Left cardiac atrium (tissue), 4 donors: ENCODE measurements at places on chromosomes 1 and 21. TPM values are rescaled to one million over a fixed set of nuclear protein-coding genes. Genes with fewer than 3 reads are reported as not detected.

DNA sequence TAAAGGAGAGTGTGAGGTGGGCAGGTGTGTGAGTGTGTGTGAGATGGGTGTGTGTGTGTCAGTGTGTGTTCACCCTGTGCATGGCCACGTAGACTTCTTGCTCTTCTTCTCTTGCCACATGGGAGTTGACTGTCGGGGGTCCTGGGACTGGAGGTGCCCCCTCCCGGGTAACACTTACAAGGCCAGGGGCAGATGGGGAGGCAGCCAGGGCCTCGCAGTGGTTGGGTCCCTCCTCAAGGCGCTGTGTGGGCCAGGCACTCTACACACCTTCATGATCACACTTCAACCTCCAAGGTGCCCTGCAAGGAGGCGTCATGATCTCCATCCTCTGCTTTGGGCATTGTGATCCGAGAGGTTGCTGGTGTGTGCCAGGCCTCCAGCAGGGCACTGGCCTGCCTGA lies 2.3 kb downstream of the PLA2G2F start:
- DNase-seq = no peak

DNA sequence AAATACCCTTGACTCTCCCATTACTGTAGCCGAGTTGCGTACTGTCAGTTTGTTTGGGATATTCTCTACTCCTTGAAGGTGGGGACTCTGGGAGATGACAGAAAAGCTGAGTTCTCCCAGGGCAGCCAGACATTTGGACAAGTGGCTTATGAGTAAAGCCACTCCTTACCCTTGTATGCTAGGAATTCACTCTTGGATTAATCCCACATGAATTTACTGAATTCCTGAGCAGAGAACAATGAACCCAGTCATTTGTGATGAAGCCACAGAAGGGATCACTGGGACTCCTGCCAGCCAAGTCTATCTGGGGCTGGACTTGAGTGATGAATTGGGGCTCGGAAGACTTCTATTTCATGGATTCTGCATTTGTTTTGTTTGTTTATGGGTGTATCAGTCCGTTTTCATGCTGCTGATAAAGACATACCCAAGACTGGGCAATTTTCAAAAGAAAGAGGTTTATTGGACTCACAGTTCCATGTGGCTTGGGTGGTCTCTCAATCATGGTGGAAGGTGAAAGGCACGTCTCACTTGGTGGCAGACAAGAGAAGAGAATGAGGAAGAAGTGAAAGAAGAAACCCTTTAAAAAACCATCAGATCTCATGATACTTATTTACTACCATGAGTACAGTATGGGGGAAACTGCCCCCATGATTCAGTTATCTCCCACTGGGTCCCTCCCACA lies 25.1 kb downstream of the C1orf116 start:
- no peak for DNase-seq

- DNase-seq = no peak
These were observed 81.9 kb downstream of the JAK1 start for GRCh38 chr1:64884261-64885040.

DNA sequence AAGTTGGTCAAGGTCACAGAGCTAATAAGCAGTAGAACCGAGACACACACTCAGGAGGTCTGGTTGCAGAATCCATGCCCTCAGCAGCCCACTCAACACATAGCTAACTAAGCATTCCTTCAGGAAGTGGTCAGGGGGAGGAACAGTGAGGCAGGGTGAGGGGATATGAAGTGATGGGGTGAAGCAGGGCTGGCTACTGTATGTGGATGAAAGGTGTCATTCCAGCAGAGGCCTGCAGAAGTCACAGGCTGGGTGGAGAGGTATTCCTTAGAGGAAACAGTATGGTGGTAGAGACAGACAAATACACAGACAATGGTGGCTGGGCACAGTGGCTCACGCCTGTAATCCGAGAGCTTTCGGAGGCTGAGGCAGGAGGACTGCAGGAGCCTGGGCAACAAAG lies 14.1 kb downstream of the TMCO4 start:
- no peak for DNase-seq

Gene CLEC20A
- not detected for total RNA-seq

Gene PM20D1
- total RNA-seq = 0.31 TPM

Gene DNAJC16
- total RNA-seq = 17.7 TPM

Gene SGIP1
- total RNA-seq = 4.9 TPM

Gene SEC16B
- total RNA-seq = 2.1 TPM

DNA sequence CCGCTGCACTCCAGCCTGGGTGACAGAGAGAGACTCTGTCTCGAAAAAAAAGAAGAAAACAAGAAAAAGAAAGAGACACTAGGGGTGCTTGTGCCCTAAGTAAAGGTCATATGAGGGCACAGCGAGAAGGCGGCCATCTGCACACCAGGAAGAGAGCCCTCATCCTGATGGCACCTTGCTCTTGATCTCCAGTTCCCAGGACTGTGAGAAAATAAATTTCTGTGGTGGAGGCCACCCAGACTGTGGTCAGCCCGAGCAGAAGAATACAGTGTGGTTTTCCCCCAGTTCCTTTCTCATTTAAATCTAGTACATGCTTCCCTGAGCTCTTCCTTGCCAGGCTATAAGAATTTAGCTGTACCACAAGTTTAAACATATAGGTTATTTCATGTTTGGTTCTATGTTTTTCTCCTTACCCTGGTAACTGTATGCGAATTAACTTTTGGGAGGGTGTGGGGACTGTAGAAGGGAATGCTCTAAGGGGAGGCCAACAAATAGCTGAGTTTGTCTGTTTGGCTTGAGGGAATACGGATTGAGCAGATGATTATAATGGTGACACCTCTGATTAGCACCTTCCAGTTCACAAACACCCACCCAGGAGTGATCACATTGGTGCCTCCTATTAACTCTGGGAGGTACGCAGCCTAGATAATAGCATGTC lies 119.6 kb upstream of the ERRFI1 start:
- no peak for DNase-seq

DNA sequence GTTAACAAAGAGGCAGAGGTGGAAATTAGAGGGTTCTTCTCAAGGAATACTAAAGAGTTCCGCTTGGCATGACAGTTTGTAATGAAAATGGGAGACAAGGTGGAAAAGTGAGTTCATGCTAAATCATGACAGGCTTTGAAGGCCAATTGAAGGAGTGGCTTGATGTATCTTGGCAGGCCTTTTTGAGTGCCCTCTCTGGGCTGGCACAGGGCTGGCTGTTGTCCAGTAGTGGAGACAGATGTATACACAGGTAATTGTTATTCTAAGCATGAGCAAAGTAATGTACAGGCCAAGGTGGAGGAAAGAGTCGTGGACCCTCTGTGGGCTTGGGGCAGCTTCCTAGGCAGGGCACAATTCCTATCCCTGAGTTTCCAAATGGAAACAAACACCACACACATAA lies 196.7 kb upstream of the GALNT2 start:
- DNase-seq = no peak

DNA sequence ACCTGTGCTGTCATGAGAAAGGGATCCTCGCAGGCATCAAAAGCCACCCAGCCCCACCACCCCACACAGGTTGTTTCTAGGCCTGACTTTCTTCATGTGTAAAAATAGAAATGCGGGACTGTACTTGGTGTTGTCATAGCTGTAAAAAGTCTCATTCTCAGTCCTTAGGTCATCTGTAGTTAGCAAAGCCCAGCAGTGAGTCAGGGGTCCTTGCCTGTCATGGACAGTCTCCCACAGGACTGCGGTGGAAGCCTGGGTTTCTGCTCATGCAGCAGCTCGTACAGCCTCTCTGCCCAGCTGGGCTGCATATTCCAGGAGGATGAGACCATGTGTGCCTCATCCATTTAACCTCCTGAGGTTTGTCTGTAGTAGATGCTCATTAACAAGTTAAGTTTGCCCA lies 58.2 kb downstream of the MRPS6 start:
- DNase-seq = no peak

DNA sequence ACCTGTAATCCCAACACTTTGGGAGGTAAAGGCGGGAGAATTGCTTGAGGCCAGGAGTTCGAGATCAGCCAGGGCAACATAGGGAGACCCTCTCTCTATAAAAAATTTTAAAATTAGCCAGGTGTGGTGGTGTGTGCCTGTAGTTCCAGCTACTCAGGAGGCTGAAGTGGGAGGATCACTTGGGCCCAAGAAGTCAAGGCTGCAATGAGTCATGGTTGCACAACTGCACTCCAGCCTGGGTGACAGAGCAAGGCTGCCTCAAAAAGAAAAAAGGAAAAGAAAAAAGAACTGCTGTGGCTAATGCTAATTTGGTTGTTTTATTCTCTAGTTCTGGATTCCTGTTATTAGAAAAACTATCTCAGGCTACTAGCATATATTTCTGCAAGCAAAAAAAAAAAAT lies 29.8 kb downstream of the DBT start:
- DNase-seq = no peak

DNA sequence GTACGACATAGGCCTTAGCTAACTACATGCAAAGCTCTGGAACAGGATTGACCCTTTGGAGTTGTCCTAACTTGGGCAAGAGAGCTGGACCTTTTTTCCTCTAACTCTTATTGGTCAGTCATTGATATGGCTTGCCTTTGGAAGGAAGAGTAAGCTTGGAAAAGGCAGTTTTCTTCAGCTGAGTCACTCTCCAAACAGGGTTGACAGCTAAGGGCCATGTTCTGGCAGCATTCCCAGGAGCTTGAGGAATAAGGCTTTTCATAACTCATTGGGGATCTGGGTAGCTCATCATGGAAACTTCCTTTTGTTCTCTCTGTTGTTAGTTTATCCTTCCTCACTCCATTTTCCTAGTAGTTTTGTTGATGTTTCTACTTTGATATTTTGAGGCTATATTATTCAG lies 14.5 kb upstream of the ERRFI1 start:
- peak; percentile 83 for DNase-seq

DNA sequence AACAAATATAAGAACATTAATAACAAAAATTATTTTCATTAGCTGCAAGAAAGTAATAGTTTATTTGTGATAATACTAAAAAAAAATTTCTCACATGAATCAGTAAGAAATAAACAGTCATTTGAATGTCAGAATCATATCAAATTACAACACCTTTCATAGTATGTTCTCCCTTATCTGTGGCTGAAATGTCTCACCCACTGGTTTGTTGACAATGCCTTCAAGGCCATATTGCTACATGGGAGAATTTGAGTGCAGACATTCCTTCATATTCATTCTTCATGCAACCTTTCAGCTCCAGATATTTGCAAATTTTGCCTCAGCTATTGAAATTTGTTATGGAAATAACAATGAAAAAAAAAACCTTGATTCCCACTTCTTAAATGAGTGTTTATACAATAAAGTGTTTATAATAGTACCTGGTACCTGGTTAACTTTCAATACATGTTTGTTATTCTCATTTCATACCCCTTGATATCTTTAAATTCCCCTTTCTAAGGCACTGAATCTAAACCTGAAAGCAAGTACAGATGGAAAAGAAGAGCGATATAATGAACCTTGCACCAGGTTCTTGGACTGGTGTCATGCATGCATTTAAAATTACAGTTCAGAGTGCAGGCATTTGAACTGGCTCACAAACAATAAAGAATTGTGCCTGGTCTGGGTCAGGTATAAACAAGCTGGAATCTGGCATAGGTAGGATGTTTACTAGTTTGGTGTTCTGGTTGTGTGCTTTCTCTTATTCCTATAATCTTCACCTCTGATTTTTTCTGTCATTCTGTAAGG lies 242.2 kb upstream of the ADGRL2 start:
- no peak for DNase-seq

GRCh38 chr1:55927702-55928290 lies 651.6 kb downstream of the PLPP3 start:
- no peak for DNase-seq

- DNase-seq = no peak
These were observed 83.5 kb upstream of the GADD45A start for GRCh38 chr1:67601539-67601938.

DNA sequence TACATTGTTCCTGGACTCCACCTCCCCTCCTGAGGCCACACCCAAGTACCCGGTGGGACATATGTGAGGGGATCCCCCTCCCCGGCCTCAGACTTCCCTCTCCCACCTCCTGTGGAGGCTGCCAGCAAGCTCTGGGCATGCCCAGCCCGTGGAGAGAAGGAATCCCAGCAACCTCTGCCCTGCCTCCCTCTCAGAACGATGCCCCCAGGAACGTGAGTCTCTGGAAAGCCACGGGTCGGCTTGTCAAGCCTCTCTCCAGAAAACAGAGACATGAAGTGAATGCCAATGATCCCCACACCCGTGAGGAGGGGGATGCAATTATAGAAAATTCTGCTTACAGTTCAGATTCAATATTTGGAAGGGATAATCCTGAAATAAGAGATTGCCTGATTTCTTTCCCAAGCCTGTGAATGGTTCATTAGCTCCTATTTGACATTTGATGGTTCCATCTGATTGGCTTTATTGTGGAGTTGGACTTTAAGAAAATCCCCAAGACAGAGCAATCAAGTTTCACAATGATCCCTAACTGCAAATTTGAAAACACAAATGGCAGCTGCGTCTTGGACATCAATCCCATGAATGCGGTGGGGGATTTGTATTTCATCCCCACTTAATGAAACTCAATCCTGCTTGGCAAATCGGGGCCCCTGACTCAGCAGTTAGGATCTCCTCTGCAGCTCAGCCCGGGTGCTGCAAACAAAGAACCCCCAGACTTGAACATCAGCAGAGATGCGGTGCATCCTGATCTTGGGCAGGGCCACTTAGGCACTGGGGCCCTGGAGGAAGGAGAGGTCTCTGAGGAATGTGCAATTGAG lies 9.1 kb upstream of the GUCA2B start:
- no peak for DNase-seq

- peak; percentile 57 for DNase-seq
These were observed 70.1 kb downstream of the CASZ1 start for GRCh38 chr1:10726355-10726754.

DNA sequence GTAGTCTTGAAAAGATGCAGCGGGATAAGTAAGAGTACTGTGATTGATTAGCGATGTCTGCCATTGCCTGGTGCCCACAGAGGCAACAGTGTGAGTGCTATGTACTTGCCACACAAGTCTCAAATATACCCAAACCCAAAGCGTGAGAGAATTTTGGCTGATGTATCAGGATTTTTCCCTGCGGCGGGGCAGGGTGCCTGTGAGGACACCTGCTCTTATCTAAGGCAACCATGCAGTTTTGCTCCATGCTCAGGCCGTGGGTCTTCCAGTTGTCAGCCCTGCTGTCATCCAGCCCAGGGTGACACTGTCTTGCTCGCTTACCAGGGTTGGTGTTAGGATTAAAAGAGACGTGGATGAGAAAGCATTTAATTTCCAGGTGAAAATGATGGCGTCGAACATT lies 202.7 kb downstream of the PTPRU start:
- no peak for DNase-seq

DNA sequence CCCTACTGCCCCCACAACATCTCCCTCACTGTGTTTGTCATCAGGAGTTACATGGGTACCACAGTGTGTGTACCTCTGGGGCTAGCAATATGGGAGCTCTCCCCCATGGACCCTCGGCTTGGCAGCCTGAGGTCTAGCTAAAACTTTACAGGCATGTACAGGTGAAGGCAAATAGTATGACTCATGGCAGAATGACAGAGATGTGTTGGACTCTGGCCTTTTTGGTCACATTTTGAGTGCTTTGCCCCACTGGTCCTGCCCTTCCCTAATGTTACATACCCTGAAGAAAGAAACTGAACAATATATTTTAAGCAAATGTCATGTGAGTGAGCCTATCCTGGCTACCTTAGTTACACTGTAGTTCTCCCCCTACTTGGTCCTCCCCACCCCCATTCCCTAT lies 124.0 kb downstream of the NGF start:
- DNase-seq = no peak

GRCh38 chr1:60265560-60266535 lies 192.3 kb upstream of the C1orf87 start:
- DNase-seq = no peak

GRCh38 chr1:116131170-116131569 lies 20.0 kb downstream of the MAB21L3 start:
- DNase-seq = no peak
